ENCODE measurements at places on chromosomes 16 and 17.

DNA sequence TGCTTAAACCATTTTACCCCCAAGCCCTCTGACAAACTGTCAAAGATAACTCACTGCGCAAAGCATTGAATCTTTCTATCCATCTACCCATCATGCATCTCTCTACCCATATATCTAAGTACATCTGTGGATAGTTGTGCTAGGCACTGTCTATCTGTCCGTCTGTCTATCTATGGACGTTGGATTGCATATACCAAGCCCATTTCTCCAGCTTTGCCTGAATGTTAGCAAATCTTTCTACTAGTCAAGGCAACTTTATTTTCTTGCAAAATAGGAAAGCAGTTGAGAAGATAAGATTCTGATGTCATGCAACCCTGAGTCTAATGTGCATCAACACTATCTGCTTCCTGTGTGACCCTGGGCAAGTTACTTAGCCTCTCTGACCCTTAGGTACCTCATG lies 117.2 kb downstream of the XYLT1 start:
- DNase-seq = no peak

DNA sequence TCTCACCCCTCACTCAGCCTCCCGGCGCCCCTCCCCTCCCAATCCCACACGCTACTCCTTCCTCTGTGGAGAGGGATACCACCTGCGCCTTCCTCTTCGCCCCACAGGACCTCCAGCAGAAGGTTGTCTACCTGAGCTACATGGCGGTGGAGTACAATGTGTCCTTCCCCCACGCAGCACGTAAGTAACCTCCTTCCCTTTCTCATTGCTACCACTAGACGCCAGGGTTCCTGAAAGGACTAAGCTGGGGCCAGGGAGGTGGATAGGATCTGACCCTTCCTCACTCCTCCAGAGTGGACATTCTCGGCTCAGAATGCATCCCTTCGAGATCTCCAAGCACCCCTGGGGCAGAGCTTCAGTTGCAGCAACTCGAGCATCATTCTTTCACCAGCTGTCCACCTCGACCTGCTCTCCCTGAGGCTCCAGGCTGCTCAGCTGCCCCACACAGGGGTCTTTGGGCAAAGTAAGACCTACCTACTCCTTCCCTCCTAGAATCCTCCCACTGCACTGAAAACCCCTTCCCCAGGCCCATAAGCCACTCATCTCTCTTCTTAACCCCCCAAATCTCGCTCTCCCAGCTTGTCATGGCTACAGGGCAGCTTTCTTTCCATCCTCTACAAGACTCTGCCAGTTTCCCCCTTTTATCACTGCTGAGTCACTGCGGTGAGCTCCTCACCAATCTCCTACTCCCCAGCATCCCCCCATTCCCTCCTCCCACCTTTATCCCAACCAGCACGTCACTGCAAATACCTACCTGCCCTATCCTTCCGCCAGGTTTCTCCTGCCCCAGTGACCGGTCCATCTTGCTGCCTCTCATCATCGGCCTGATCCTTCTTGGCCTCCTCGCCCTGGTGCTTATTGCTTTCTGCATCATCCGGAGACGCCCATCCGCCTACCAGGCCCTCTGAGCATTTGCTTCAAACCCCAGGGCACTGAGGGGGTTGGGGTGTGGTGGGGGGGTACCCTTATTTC lies 1.5 kb downstream of the CD68 start:
- DNase-seq = no peak

DNA sequence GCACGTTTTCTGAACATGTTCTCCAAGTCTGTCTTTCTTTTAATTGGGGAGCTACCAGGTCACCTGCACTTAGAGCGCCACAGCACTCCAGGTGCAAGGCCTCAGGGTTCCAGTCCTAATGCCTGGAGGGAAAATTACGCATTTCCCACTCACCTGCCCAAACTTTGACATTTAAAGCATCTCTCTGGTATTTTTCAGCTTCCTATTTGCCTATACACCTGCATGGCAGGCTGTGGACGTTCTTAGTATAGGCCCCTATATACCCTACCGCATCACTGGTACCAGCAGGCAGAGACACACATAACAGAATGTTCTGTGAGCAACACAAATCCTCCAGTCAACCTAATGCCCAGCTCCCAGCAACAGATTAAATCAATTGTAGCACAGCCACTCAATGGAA lies 213.3 kb downstream of the MRTFB start:
- no peak for DNase-seq

- DNase-seq = no peak
These were observed 36.9 kb upstream of the ATP2A3 start for GRCh38 chr17:4001048-4001590.

DNA sequence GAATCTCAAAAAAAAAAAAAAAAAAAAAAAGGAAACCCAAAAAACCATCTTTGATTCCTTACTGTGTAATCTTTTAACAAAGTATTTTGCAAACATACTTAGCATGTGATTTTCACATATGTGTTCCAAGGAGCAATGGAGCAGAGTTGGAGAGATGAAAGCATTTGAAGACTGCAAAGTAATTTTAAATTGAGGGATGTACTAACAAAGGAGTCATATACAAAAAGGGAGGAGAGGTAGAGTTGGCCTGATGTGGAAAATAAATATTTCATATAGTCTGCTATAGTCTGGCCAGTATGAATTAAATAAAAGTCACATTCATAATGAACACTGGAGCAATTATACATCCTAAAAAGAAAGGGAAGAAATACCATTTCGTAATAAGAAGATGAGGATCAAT lies 265.8 kb upstream of the TBX2 start:
- no peak for DNase-seq

- DNase-seq = no peak
These were observed 59.9 kb upstream of the CDH5 start for GRCh38 chr16:66306366-66307150.

DNA sequence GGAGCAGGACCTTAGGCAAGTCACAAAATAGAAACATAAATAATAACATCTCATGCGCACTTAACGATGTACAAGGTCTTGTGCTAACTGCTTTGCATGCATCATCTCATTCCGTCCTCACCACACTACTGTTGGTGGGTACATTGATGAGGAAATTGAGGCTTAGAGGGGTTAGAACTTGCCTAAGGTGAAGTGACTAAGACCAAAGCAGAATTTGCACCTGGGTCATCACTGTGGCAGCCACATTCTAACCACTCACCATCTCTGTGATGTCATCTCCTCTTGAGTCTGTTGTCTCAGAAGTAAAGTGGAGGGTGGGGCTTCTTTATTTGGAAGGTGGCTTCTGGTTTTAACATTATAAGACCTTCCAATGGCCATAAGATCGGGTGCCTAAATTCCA lies 20.4 kb upstream of the TRIM25 start:
- no peak for DNase-seq

DNA sequence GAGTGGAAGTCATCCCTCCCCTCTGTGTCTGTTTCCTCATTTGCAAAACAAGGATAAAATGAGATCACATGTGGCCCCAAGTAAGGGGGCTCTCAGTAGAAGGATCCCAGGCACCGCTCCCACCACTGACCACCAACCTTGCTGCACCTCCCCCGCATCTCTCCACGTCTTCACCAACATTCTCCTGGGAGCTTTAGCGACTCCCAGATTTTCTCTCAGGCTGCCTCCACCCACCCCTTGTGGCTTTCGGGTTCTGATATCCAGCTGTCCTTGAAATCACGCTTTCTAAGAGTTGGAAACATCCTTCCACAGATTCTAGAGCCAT lies 16.4 kb upstream of the NTN1 start:
- no peak for DNase-seq

DNA sequence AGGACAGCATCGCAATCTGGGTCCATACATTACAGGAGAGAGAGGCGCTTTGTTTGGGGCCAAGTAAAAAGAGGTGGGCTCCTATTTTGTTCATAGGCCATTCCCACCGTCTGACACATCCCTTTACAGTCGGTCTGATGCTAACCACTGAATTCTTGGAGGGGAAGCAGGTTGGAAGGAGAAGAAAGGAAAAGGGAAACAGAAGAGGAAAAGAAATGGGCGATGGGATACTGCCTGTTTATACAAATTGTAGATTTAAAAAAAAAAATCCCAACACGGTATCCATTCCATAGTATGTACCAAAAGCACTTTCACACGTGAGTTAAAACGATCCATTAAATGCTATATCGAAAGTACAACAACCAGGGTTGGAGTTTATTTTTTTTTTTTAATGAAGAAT lies 4.0 kb upstream of the ZFHX3 start:
- no peak for DNase-seq

GRCh38 chr16:27492588-27492979 lies 57.1 kb downstream of the GTF3C1 start:
- DNase-seq = no peak

- no peak for DNase-seq
These were observed 17.4 kb downstream of the SALL1 start for GRCh38 chr16:51133688-51134087.

DNA sequence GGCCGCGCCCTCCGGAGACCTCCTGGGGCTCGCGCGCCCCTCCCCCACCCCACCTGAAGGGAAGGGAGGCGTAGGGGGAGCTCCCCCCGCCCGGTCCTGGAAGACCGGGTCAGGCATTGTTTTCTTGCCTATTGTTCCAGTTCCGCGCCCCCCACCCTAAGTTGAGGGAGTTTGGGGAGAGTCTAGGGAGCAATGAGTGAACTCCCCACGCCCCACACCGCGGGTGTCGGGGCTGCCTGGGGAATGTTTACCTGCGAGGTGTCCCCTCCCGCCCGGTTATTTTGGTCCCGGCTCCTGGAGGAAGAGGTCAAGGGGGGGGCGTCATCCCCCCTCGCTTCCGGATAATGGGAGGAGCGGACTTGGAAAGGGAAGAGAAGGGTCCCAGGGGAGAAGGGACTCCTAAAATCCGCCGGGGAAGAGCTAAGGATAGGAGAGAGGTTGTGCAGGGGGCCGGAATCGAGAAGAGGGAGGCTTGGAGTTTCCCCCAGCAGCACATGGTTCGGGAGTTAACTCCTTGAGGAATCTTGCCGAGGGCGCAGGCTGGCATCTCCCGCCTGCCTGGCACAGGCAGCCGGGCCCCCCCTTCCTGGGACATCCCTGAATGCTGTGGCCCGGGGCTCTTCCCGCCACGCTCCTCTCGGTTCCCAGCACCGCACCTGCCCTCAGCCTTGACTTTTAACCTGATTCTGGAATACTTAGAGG lies 881 bp downstream of the MLLT6 start:
- DNase-seq = no peak

DNA sequence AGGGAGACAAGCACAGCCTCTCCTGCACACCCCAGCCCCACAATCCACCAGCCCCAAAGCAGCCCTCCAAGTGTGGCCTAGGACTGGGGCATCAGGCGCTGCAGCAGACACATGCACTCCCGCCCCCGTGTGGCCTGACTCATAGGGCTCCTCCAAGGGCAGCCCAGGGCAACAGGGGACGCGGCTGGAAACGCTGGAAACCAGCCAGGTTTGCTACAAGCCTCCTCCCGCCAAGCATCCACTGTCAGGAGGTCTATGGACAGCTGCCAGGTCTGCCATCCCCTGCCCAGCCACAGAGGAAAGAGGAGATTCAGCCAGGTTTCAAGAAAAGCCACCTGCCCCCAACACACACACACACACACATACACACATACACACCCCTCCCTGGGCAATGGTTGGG lies 25.8 kb downstream of the SRCIN1 start:
- DNase-seq = no peak

Data from CD8-positive, alpha-beta memory T cell (primary cell).